Mucosa of gallbladder (tissue), 1 donor: ENCODE measurements at places on chromosomes 12 and 14.
A peak's percentile ranks its signal among the peaks of the same experiment; 100 is the strongest.

DNA sequence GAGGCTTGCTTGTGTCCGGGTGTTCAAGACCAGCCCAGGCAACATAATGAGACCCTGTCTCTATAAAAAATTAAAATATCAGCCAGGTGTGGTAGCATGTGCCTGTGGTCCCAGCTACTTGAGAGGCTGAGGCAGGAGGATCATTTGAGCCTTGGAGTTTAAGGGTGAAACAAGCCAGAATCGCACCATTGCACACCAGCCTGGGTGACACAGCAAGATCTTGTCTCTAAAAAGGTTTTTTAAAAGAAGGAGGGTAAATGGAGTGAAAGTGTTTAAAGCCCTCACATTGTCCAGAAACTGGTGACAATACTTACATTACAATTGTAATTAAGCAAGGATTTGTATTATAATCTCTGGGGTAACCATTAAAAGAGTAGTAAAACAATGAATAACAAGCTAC, 64.2 kb downstream of the SINHCAF start:
- DNase-seq = no peak

DNA sequence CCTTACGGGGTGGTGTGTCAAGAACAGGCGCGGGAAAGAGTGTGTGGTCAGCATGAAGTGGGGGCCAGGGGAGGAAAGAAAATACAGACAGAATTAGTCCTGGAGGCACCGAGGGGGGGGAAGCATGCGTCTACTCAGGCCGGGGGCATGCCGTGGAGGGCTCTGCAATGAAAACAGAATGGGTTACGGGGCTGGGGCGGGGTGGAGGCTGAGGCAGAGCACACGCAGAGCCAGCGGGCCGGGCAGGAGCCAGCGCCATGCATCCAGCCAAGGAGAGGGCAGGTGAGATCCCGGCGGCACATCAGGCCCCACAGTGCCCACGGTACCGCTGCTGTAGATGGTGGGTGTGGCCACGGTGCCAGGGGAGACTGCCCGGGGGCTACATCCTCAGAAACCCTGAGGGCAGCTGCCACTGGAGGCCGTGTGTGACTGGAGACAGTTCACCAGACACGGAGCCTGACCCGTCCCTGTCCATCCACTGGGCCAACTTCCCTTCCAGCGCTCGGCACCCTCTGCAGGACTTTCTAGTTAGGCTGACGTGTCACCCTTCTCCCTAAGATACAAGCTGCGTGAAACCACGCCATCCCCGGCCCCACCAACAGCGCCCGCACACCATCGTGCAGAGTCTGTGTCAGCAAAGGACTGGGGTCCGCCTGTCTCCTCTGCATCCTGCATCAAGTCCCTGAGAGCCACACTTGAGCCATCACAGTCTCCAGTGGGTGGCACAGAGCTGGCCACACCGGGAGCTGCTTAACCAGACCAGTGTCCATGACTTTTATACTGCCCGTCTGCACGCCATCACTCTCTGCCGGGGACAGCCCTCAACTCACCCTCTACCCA, 87.4 kb downstream of the PIWIL1 start:
- DNase-seq = no peak

GRCh38 chr14:61179061-61179690, 102.0 kb downstream of the TMEM30B start:
- no peak for DNase-seq

DNA sequence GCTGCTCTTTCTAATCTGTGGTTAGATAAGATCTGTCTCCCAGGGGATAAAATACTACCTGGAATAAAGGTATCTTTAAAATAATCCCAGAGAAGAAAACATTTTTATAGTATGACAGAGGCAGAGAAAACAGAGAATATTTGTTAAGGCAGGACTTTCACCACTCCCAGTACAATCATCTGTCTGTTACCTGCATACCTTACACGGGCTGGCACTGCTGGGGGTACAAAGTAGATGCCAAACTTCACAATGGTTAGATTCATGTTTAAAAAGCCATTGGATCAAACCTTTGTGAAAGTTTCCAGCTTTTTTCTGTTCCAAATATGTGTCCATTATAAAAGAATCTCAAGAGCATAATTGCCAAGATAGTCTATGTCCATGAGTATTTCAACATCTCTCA, 273.6 kb upstream of the BTG1 start:
- no peak for DNase-seq

GRCh38 chr12:52323416-52324152, 2.4 kb upstream of the KRT83 start:
- no peak for DNase-seq

- no peak for DNase-seq
These were observed 26.5 kb upstream of the POC1B start for GRCh38 chr12:89552376-89552775.

DNA sequence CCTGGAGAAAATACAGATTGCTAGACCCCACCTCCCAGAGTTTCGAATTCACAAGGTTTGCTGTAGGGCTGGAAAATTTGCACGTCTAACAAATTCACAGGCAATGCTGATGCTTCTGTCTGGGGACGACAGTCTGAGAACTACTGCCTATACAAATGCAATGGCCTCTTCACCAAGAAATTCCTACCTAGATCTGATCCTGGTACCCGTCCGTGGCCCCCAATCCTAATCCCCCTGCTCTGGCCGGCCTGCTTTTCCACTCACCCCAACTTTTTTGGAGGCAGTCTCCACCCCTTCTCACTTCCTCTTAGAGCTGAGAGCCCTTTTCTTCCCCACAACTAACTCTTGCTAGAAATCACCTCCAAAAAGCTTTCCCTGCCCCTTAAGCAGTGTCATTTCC, 3.1 kb upstream of the SSH1 start:
- DNase-seq = no peak

DNA sequence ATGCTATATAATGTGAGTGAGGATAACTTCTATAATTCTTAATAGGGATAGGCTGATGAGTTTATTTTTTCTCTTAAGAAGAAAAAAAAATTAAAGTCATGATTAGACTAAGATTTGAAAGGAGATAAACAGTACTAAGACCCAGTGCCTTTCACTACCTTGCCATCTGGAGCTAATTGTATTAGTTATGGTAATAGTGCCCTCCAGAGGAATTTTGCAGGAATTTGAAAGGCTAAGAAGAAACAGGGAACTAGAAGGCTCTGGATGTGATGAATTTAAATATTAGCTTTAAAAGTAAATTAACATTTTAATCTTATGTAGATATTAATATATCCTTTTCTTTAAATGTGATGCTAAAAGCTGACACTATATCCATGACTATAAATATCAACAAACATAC, 36.6 kb upstream of the PIK3C2G start:
- no peak for DNase-seq

DNA sequence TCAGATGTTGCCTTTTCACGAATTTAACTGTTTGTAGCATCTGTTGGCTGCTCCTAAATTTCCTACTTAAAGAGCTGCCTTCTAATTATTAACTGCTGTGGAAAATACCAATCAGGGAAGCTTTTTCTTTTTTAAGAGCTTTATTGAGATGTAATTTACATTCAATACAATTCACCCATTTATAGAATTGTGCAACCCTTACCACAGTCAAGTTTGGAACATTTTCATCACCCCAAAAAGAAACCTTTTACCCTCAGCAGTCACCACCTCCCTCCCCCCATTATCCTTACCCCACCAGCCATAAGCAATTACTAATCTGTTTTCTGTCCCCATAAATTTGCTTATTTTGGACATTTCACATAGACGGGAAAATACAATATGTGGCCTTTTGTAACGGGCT, 1.4 kb downstream of the PCNX4 start:
- DNase-seq = no peak

- no peak for DNase-seq
These were observed 133.2 kb upstream of the NOVA1 start for GRCh38 chr14:26730929-26731618.

DNA sequence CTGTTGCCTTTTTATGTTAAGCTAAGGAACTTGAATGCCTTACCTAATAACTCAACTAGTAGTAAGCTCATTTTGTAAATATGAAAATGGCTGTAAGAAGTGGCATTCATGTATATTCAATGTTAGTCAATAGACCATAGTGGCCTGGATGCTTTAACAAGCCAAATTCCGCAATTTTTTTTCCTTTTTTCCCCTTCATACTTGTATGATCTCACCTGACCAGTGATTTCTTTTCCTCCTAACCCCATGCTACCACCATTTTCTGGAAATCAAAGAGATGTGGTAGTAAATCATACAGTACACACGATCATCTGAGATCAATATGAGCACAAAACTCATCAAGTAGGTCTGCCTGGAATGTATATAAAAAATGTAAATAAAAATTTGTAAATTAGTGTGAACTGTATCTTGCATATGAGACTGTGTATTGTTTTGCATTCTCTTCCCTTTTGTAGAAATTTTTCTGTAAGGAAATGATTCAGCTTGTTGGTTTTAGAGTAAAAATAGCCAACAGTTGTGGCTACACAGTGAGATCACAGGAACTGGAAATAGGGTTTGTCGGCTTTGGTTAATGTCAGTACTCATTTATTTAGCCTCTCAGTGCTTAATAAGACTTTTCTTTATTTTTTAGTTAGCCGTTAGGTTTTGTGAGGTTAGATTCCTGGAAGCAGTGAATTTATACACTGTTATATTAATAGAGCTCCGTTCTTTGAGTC, 62.5 kb downstream of the ETNK1 start:
- DNase-seq = no peak

DNA sequence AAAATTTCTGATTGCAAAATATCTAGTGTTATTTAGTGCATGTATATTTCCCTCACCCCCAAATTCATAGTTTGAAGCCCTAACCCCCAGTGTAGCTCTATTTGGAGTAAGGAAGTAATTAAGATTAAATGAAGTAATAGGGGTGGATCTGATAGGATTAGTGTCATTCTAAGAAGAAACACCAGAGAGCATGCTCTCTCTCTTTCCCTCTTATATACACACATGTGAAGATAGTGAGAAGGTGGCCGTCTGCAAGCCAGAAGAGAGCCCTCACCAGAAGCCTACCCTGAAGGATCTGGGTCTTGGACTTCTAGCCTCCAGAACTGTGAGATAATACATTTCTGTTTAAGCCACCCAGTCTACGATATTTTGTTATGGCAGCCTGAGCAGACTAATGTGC, 120.3 kb downstream of the TMEM30B start:
- DNase-seq = no peak

- no peak for DNase-seq
These were observed 86.6 kb downstream of the NINJ2 start for GRCh38 chr12:576615-577110.

GRCh38 chr12:131862600-131862993, 31.8 kb upstream of the ULK1 start:
- DNase-seq = no peak

DNA sequence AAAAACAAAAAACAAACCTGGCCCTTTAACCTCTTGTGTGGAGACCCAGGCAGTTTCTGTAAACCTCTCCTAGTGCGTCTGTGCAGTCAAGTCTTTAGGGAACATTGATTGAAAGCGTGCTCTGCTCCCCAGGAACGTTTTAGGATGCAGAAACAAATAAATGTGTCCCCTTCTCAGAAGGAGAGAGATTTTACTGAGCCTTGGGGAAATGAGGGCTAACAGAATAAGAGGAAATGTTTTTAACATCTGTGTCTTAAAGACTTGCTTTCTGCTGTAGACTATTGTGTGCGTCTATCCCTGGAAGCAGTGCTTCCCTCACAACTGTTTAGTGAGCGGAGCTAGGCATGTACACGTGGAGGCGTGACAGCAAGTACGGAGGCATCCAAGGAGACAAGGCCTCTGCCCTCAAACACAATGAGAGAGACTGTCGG, 54.3 kb downstream of the TECPR2 start:
- DNase-seq = no peak

- DNase-seq = peak; percentile 65
These were observed 172.3 kb downstream of the DUSP6 start for GRCh38 chr12:89179983-89180382.

GRCh38 chr12:19869413-19869812, 430.1 kb downstream of the AEBP2 start:
- DNase-seq = no peak

GRCh38 chr12:3336606-3337311, 154.2 kb upstream of the PRMT8 start:
- DNase-seq = peak; percentile 25

- no peak for DNase-seq
These were observed 83.0 kb downstream of the ACTN1 start for GRCh38 chr14:68896132-68896531.

DNA sequence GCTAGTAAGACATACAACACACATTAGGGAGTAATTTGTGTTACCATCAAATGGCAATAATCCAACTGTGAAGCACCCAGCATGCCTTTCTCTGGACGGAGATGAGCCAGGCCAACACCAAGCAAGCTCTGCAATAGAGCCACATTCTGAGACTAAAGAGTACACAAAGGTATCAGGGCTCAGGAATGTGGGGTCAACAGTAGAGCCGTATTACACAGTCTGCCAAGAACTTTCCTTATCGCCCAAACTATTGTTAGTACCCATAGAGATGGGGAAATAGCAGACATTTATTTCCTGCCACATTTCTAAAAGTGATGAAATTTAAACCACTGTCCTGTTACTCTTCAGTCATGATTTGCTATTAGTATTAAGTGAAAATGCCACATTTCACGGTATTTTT, 113.7 kb downstream of the BMP4 start:
- DNase-seq = peak; percentile 80

GRCh38 chr14:98633380-98633779, 638.6 kb downstream of the BCL11B start:
- DNase-seq = peak; percentile 42

- DNase-seq = no peak
These were observed 35.2 kb upstream of the MEG3 start for GRCh38 chr14:100790502-100791347.

DNA sequence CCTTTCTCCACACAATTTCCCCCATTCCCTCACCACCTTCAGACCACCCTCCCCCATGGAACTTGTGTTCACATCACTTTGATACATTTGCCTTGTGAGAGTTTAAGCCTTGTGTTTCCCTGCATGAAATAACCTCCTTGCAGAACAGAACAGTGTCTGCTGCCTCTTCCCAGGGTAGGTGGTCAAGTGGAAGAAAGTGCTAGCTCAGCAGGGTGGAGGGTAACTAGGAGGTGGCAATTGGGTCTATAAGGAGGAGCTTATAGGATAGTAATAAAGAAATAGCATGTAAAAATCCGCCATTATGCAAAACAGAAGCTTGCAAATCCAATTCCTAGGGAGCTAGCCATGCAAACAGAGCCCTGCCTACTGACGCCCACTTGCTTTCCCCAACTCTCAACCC, 13.9 kb upstream of the KRT8 start:
- DNase-seq = no peak
